ENCODE measurements at places on chromosomes 11 and 22.

DNA sequence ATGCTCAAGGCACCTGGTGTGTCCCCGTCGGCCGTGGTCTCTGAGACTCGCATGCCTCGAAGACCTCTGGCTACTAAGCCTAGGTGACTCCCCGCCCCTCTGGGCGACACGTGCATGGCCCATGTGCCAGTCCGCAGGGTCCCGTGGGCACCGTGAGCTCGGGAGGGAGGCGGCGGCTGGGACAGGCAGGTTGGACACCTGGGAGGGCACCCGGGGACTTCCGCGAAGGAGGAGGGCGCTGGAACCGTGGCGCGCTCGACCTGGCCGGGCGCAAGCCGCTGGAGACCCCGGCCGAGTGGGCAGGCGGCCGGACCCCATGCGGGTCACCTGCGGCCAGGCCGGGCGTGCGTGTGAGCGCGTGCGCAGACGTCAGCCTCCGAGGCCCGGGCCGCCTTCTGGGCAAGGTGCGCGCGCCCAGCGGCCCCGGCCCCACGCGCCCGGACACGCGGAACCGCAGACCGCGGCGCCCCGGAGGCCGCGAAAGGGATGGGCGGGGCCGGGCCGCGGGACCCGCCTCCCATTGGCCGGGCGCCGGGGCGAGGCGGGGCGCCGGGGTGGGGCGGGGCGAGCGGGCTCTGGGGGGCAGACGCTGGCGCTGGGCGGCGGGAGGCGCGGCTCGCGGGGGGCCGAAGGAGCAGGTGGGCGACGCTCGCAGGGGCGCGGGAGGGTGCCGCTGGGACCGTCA is 579 bp upstream of the RASD2 start:
- no peak for DNase-seq

DNA sequence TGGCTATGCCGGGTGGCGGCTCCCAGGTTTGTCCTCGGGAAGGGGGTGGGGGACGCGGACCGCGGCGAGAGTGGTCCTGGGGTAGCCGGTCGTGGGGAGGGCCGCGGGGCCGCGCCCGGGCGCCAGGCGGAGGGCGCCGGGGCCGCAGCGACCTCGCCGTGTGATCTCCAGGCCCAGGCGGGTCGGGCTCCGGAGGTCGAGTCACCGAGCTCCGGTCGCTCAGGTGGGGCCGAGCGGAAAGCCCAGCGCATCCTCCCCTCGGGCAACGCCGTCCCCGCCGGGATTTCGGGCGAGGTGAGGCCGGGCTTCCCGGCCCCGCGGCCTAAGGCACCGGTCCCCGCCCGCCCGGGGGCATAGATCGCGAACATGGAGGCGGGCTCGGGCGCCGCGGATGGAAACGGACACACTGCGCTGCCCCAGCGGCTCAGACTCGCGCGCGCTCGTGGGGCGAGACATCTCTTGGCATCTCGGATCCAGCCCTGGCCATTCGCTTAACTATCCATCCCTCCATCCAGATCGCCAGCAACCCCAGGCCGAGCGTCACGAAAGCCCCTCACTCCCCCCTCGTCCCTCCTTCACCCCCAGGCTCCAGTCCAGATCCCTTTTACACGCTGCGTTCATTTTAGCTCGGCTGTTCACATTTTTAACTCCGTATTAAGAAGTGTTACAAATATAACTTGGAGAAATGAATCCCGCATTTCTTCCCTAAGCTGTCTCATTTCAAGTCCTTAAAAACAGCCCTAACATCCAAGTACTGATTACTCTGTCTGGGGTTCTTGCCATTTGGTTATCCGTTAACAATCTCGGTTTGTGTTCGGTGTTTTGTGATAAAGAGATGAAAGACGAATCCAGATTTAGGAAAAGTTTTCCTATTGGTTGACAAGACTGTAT is 460 bp downstream of the ZC3H12C start:
- no peak for DNase-seq

DNA sequence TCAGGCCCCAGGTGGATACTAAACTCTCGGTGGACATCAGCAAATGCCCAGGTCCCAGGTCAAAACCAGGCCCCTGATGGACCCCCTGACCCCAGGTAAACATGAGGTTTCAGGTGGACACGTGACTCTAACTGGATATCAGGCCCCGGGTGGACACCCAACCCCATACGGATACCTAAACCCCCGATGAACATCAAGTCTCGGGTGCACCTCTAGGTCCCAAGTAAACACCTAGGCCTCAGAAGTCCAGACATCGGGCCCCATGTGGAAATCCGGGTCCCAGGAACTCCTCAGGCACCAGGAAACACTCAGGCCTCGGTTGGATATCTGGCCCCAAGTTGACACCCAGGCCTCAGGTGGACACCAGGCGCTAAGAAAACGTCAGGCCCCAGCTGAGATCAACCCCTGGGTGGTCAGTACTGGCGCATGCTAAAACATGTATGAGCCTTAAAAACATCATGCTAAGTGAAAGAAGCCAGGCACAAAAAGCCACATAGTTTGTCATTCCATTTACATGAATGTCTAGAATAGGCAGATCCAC is 54.4 kb upstream of the SEPTIN5 start:
- no peak for DNase-seq

GRCh38 chr11:97610000-97610399 is 1220.2 kb downstream of the JRKL start:
- no peak for DNase-seq

GRCh38 chr11:66878474-66878873 is 21.6 kb downstream of the LRFN4 start:
- DNase-seq = no peak

- no peak for DNase-seq
Observed at GRCh38 chr11:47912843-47913437, 64.8 kb upstream of the NUP160 start.

- no peak for DNase-seq
Observed at GRCh38 chr11:31958076-31958735, 132.7 kb upstream of the RCN1 start.

DNA sequence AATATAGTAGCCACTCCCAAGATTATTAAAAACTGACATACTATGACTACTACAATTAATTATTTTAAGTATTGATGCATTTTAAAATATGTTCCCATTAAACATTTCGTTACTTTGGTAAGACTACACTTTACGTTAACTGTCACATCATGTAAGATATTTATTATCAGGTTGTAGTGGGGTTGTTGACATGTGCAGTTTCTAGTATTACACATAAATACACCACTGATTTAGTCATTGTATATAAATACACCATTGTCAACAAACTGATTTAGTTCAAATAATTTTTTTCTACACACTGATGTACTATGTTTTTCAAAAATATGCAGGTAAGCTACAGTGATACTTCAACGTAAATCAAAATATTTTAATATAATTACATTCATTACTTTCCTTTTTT is 11.5 kb downstream of the ST13 start:
- DNase-seq = no peak

DNA sequence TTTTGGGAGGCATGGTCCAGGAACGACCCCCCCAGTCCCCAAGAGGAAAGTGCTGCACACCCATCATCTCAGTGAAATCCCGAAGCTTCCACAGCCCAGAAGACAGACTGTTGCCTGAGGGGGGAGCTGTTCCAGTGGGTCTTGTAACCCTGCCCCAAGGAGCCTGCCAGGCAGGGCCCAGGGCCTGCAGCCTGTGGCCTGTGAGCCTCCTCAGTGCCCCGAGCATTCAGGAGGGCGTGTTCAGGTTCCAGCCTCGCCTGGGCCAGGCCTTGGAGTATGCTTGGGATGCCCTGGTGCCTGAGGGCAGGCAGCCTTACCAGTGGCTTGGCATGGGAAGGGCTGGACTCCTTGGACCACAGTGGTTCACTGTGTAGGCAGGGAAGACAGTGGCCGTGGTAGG is 18.0 kb upstream of the CABP2 start:
- DNase-seq = no peak

GRCh38 chr11:88469561-88470225 is 132.2 kb upstream of the CTSC start:
- no peak for DNase-seq

DNA sequence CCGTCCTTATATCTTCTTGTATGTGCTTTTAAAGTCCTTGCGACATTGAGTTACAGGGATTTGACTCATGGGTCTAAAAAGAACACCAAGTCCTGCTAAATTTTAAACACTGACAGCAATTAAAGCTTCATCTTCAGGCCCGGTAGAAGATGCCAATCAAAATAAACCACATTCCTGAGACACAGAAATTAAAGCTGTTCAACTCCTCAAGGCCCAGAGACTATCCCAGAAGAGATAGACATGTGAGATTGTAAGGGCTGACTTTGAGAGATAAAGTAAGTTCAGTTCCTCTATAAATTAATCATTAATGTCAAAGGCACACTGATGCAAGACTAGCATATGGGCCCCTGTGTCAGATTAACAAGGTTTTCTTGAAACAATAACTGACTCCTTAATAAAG is 49.8 kb downstream of the OSBPL5 start:
- DNase-seq = no peak

Data from NCI-H187 treated with DMSO at 0.1 percent for 48 hours (cell line).